Progenitor cell of endocrine pancreas (in vitro differentiated cells): ENCODE measurements at places on chromosomes 13 and 19.

- DNase-seq, result peak; percentile 49
Measured at GRCh38 chr19:45528744-45529419, 21.6 kb downstream of the VASP start.

DNA sequence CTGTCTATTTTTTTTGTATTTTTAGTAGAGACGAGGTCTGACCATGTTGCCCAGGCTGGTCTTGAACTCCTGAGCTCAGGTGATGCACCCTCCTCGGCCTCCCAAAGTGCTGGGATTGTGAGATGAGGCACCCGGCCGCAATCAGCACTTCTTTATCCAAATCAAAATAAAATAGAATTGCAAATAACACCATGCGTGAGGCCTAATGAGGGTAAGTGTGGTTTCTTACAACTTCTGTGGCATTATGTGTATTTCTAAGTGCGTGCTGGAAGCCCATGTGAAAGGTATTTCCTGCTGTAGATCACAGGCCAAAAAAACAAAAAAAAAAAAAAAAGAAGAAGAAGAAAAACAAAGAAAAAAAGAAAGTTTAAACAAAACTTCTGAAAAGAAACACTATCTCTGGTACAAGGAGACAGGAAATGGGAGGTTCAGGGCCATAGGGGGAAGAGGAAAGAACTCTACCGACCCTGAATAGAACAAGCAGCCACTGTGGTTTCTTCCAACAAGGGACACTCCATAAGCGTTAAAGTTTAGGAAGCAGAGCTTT is 3.0 kb upstream of the GRAMD1A start:
- DNase-seq, result no peak

- no peak for DNase-seq
Measured at GRCh38 chr13:109687559-109688448, 98.6 kb downstream of the IRS2 start.

- DNase-seq, result no peak
Measured at GRCh38 chr19:532561-533363, 1.2 kb downstream of the CDC34 start.

DNA sequence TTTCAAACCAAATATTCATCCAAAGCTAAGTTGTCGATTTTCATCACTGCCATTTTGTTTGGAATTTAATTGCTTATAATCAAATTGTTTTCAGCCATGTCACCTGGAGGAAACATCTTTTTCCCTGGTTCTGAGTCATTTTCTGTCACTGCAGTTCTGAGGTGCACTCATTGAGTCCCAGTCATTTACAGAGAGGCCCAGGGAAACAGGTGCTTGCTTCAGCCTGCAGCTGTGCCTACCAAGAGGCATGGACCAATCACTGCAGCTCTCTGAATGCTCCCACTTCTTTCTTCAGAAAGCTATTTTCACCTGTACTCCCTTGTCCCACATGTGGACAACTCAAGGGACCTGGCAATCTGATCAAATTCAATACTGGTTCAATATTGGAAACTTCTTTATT is 308.1 kb downstream of the COG6 start:
- no peak for DNase-seq
